Pons (tissue), 1 donor: ENCODE measurements at places on chromosomes 3 and 15.

DNA sequence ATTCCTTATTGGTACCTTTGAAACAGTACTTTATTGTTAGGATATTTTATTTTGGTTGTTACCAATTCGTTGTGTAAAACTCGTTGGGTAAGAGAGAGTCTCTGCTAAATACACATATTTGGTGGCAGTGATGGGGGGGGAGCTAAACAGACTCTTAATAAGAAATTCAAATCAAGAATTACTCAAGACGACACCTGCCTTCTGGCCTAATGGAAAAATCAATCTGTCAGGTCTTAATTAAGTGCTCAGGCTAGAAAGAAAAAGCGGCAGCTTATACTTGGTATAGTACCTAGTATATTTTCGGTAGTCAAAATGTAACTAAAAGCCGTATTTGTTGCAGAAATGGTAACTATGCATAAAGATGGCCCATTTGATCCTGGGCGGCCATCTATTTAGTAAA lies 18.2 kb downstream of the FOXP1 start:
- DNase-seq: no peak

DNA sequence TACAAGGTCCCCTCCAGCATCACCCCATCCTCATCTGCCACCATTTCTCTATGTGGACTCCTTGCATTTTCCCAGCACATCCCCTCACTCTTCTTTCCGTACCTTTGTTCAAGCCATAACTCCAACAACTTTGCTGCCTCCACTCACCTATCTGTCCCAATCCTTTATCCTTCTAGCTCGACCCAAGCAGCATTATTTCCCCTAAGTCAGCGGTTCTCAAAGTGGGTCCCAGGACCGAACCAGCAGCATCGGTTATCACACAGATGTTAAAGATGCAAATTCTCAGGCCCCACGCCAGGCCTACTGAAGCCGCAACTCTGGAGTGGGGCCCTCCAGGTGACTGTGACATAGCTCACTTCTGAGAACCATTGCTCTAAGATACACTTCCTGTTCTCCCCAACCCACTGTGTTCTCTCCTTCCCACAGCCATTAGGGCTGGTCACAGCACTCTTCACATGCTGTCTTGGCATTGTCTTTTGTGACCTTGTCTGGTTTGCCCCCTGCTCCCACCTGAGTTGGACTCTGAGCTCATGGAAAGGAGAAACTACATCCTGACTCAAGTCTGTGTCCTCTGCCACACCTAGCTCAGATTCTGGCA lies 56.2 kb downstream of the AAGAB start:
- no peak for DNase-seq

DNA sequence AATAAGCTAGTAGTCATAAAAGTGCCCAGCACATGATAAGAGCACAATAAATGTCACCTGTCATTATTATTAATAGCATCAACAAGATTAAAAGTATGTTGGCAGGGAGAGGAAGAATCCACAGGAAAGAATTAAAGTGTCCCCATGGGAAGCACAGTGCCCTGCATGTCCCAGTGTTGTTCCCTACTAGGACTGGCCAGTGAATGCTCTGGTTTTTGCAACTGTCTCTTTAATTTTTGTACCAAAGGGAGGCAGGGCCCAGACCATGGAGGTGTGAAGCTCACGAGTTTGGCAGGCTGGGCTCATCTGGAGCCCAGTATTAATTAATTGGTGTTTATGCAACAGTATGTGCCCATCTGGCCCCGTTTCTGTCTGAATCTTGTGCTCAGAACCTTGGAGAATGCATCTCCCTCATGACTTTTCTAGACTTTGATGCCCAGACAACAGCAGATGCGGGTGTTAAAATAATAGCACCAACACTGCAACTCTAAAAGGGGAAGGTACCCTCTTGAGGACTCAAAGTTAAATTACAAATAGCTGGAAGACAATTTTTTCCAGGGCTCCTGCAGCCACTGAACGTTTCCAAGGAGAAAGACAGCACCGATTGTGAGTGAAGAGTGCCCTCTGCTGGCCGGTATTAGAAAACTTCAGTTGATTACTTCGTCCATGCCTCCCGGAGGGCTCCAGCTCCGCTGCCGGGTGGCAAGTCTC lies 71.9 kb upstream of the SPATA12 start:
- peak; percentile 92 for DNase-seq

- no peak for DNase-seq
Observed at GRCh38 chr15:51973775-51974174, 2.2 kb upstream of the LEO1 start.

- no peak for DNase-seq
Observed at GRCh38 chr3:113269661-113270060, 58.3 kb downstream of the BOC start.
